Fibroblast of skin of abdomen (primary cell): ENCODE measurements at places on chromosomes 16 and 17.

DNA sequence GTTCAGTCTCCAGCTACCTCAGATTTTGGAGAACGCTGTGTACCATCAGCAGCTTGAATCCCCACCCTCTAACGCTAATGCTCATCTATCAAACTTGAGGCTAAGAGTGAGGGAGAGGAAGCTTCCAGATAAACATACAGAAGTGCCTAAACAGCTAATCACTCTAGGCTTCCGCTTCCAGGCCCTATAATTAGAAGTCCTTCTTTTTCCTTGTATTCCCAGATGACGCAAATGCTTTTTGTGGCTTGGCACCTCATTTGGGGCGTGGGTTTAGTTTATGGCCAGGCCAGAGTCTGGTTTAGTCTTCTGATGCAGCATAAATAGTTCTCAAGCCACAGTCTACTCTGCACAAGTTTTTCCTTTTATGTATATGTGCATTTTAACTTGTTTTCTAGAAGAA, 263.4 kb downstream of the BCAS3 start:
- peak; percentile 92 for DNase-seq

- peak; percentile 52 for DNase-seq
Measured at GRCh38 chr16:20928774-20929411, 28.3 kb downstream of the LYRM1 start.

GRCh38 chr17:39674702-39675389, 6.6 kb downstream of the PNMT start:
- no peak for DNase-seq

GRCh38 chr16:86091976-86092375, 193.0 kb downstream of the IRF8 start:
- no peak for DNase-seq

DNA sequence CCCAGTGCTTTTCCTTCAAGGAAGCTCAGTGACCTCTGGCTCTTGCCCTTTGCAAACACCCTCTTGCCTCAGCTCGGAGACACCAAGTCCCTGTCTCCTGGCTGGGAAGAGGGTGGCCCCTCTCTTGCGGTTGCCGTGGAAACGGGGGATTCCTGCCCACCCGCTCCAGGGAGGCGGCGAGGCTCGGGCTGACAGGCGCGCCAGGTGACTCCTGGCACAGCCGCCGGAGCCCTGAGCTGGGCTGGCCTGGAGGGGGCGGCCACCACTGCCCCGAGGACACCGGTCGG, 71.4 kb downstream of the ABR start:
- no peak for DNase-seq

- DNase-seq = no peak
Measured at GRCh38 chr16:56861756-56862155, 3.3 kb upstream of the SLC12A3 start.

- DNase-seq = no peak
Measured at GRCh38 chr16:86513471-86514277, 3.3 kb downstream of the FOXF1 start.

- no peak for DNase-seq
Measured at GRCh38 chr16:945271-946047, 25.3 kb downstream of the LMF1 start.

DNA sequence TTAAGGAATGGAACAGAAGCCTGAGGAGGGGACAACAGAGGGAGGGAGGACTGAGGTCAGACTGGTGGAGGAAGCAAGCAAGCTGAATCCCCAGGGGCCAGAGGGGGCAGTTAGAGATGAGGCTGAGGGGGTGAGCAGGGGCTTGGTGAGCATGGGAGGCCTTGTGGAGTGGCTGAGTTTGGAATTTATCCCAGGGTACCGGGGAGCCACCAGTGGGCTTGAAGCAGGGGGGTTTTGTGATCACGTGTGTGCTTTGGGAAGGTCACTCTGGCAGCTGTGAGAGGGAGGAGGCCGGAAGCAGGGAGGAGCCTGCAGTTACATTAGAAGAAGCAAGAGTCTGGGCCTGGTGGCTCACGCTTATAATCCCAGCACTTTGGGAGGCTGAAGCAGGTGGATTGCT, 9.8 kb upstream of the CTCF start:
- DNase-seq = no peak

- no peak for DNase-seq
Measured at GRCh38 chr17:27413315-27413714, 42.9 kb upstream of the KSR1 start.

DNA sequence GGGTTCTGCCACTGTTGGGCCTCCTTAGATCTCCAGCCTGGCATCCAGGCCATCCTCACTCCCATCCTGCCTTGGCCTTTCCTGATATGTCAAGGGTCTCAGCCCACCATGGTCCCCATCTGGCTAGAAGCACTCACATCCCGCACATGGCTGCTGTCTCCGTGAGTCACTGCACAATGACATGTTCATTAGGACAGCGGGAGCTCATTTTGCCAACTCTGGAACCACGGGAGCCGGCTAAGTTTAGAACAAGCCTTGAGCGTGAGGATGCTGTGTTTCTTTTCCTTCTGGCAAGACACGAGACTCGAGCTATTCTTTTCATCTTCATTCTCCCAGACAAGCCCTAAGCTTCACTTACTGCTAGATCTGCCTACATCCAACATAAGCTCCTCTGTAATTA, 65.7 kb upstream of the KSR1 start:
- DNase-seq = no peak

DNA sequence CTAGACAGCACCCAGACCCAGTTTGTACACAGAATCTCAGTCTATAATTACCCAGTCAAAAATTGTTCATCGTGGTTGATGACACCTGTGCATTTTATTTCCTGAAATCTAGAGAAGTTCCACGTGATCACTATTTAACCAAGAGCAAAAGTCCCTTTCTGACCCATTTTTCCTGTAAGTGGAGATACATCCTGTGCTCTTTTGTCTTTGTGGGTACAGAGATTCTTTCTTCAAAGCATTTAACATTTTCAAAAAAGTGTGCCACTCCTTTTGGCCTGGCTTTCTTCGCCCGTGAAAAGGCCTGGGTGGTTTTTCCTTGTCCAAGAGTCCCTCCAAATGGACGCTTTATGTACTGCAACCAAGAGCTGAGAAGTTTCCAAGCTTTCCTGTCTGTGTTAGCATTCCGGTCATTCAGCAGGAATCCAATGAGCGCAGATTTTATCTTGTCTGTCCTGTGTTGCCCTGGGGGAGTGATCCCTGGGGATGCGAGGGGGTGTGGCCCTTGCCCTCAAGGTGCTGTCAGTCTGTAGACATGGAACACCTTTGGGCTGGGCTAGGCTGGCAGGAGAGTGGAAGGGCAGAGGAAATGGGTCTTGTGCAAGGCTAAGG, 161.1 kb upstream of the CACNG5 start:
- peak; percentile 72 for DNase-seq

- DNase-seq = no peak
Measured at GRCh38 chr17:76810956-76811355, 57.2 kb upstream of the MGAT5B start.

GRCh38 chr17:15944759-15945526, at the start of gene ADORA2B:
Gene ADORA2B, plus strand, starts transcription at chr17:15945130. Its CDS starts 119 bp downstream, at chr17:15945249.
- peak; percentile 70 for DNase-seq

- DNase-seq = no peak
Measured at GRCh38 chr16:58094791-58095574, 34.2 kb downstream of the CFAP20 start.

DNA sequence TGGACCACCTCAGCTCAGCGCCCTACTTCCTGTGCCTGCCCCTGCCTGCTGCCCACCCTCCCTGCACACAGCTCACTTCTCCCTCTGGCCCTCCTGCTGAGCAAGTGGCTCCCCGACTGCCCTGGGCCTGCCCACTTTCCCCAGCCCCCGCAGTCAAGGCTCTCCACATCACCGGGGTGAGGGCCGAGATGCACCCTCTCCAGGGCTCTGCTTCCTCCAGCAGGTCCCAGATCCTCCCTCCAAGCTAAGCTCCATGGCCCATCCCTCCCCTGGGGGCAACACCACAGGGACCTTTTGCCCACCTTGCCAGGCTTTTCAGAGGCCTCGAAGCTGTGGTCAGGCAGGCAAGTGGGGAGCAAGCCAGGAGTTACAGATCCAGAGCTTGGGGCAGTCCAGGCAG, 820.2 kb downstream of the KCNJ18 start:
- DNase-seq = no peak

DNA sequence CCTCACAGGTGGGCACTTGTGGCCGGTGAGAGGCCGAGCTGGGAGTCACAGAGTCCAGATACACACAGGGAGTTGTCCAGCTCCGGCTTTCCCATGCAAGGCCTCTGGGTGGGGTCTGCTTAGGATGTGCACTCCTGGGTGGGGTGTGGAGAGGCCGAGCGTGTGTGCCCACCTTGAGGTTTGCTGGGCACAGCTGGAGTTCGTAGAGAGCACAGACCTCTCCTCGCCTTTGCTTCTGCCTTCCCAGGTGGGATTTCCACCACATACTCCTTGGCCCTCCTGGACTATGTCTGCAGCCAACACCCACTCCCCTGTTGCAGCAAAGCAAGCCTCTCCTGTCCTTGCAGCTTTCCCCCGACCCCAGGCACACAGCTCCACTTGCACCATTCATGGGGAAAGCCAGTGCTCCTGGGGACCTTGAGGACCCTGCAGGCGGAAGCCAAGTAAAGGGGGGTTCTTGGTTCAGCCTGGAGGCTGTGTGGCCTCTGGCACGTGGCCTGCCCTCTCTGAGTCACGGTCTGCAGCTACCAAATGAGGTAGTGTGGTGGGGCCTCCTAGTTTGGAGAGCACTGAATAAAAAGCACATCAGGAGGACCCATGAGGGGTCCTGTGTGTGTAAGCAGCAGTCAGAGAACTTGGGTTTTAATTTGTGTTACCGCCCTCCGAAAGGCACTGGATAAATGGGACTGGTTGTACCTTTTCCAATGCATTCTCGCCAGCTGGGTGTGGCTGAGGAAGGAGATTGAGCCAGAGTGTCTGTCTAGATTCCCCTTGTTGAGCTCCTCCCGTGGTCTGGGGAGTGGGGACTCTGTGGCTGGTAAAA, 31.5 kb downstream of the MPRIP start:
- DNase-seq = peak; percentile 18

- DNase-seq = no peak
Measured at GRCh38 chr16:61891460-61891859, 144.8 kb downstream of the CDH8 start.

DNA sequence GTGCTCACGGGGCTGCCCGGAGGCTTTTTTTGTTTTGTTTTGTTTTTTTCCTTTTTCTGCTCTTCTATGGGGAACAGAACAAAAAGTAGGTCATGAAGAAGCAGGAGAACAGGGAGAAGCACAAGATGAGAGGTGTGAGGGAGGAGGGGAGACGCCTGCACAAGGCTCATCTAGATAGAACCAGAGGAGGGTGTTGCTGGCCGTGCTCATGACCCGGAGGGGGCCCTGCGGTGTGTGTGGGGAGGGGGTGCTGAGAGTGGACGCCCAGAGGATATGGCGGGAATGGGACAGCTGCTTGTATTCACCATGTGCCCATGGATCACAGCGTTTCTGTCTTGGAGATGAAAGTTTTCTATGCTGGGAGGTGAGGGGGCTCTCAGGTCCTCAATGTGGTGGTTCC, 183.7 kb downstream of the FOXL1 start:
- no peak for DNase-seq
